ENCODE measurements at places on chromosomes 4 and X. TPM values are rescaled to one million over a fixed set of nuclear protein-coding genes. Genes with fewer than 3 reads are reported as not detected.

MYL5 gene
- total RNA-seq: 12.6 TPM

LRIT3 gene
- 0.13 TPM for total RNA-seq

MOB1B gene
- 23.5 TPM for total RNA-seq

SPRY1 gene
- total RNA-seq: 37.7 TPM

HTN1 gene
- total RNA-seq: not detected

NEXMIF gene
- total RNA-seq: 0.80 TPM

MAGEA2B gene
- not detected for total RNA-seq

CXCL8 gene
- 32.5 TPM for total RNA-seq

DNA sequence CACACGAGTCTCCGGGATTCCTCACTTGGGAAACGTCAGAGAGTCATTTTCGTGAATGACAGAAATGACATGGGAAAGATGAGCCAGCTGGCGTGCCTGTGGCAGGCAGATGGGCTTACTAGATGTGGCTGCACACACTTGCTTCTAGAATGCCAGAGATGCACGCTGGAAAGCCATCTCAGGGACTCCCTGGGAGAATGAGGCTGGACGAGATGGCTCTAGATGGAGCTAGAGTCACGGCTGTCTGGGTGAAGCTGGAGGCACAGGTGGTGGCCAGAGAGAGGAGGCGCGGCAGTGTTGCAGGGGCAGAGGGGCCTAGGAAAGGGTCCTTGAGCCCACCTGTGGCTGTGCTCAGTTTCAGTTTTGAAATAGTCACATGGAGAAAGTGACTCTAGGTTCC lies 26.0 kb downstream of the TKTL1 start:
- no peak overlapping the region for H3K4me3 ChIP-seq
- no peaks in the 10 kb centered on the region for H3K27me3 ChIP-seq

- no peaks in the 10 kb centered on the region for H3K36me3 ChIP-seq
- no peak overlapping the region for H3K27ac ChIP-seq
- H3K4me1 ChIP-seq: peaks cover 2% of the 10 kb centered on the region
- H3K27me3 ChIP-seq: no peaks in the 10 kb centered on the region
Observed at GRCh38 chr4:98253499-98253898, 7.7 kb upstream of the RAP1GDS1 start.

- no peak for DNase-seq
- H3K4me3 ChIP-seq: no peak overlapping the region
- no peaks in the 10 kb centered on the region for H3K36me3 ChIP-seq
Observed at GRCh38 chrX:82127228-82128123, 925.6 kb downstream of the SH3BGRL start.

- no peaks in the 10 kb centered on the region for H3K4me1 ChIP-seq
- H3K27ac ChIP-seq: no peak overlapping the region
- no peaks in the 10 kb centered on the region for H3K27me3 ChIP-seq
- DNase-seq: peak; percentile 69
- H3K4me3 ChIP-seq: no peak overlapping the region
- H3K36me3 ChIP-seq: no peaks in the 10 kb centered on the region
Observed at GRCh38 chr4:149980941-149981340, 97.3 kb upstream of the DCLK2 start.

DNA sequence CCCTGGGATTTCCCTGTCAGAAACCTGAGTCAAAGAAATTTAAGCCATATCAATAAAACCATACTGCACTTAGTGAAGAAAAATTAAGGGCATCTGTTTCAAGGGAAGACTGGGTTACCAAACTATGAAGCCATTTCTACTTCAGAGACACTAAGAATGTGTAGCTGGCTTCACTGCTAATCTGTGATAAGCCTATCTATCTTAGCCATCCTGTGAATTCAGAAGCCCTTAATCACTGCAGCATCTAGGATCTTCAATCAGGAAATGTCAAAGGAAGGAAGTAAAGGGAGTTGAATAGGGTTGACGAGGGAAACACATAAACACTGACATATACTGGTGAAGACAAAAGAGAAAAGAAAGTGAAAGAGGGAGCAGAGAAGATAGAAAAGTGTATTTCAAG lies 777.6 kb upstream of the DIAPH2 start:
- no peaks in the 10 kb centered on the region for H3K27me3 ChIP-seq
- no peaks in the 10 kb centered on the region for H3K4me1 ChIP-seq
- H3K27ac ChIP-seq: no peak overlapping the region
- H3K36me3 ChIP-seq: no peaks in the 10 kb centered on the region
- no peak overlapping the region for H3K4me3 ChIP-seq

DNA sequence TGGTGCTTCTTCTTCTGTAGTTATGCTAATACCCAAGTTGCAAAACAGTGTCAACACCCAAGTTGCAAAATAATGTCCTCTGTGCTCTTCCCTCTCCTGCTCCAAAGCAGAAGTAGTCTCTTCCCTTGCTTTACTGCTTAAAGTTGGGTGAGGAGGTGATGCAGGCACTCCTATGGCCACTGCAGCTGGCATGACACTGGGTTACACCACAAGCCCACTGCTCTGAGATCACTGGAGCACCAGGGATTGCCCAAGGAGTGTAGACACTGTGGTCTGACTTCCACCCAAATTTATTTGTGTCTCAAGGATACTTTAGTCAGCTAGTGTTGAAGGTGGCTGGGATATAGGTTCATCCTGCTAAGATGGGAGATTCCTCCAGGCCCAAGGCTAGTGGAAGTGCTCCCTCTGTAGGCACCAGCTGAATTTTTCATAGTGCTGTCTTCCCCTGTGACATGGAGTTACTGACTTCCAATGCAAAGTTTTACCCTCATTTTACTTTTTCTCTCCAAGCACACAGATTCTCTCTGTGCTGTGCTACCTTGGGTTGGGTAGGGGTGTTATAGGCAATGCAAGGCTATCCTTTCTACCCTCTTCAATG lies 196.2 kb upstream of the TENT5D start:
- no peak overlapping the region for H3K4me3 ChIP-seq
- no peak for DNase-seq
- H3K27ac ChIP-seq: no peak overlapping the region
- H3K36me3 ChIP-seq: no peaks in the 10 kb centered on the region
- H3K27me3 ChIP-seq: no peaks in the 10 kb centered on the region

DNA sequence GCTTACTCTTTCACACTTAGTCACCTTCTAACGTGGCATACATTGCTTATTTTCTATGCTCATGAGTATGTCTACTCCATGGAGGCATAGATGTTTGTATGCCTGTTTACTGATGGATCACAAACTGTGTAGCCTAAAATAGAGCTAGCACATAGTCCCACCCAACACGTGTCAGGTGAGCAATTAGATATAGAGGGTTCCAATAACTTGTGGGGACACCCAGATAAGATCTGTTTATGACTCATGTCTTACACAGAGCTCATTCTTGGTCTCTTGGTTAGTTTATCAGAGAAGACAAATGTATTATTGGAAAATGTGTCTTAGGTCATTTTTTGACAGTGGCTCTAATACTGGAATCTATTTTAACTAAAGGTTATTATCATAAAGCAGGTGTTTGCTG lies 6.8 kb downstream of the ZFP42 start:
- H3K4me3 ChIP-seq: no peak overlapping the region
- H3K36me3 ChIP-seq: no peaks in the 10 kb centered on the region
- H3K4me1 ChIP-seq: no peaks in the 10 kb centered on the region
- H3K27ac ChIP-seq: peak overlapping the region; percentile 31
- no peaks in the 10 kb centered on the region for H3K27me3 ChIP-seq

- no peak for DNase-seq
- H3K4me3 ChIP-seq: no peak overlapping the region
- H3K27me3 ChIP-seq: no peaks in the 10 kb centered on the region
- no peak overlapping the region for H3K27ac ChIP-seq
Observed at GRCh38 chr4:162115333-162115732, 48.5 kb downstream of the FSTL5 start.

- peak overlapping the region; percentile 54 for H3K27ac ChIP-seq
- H3K27me3 ChIP-seq: no peaks in the 10 kb centered on the region
- H3K4me3 ChIP-seq: no peak overlapping the region
- H3K4me1 ChIP-seq: peaks cover 4% of the 10 kb centered on the region
Observed at GRCh38 chrX:38156838-38157237, 63.8 kb downstream of the SRPX start.

DNA sequence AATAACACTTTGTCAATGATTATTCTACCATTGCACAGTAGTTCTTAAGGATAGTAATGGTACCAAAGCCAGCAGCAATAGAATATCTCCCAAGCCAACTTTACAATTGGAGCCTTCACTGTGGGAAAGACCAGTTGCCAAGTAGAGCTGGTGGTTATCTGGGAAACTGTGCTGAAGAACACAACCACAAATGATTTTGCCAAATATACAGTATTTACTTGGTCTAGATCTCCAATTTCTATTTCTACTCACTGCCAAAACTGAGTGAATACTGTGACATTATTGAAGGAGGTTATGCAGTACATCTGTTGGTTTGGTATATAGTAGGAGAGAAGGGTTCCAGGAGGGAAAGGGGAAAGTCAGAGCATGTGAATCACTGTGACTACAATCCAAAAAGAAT lies 3.8 kb downstream of the TET2 start:
- H3K27ac ChIP-seq: no peak overlapping the region
- no peaks in the 10 kb centered on the region for H3K27me3 ChIP-seq
- no peak overlapping the region for H3K4me3 ChIP-seq
- DNase-seq: no peak
- no peaks in the 10 kb centered on the region for H3K36me3 ChIP-seq

Measured in hepatocyte (in vitro differentiated cells).